H1 (cell line): ENCODE measurements at places on chromosomes 3 and 15. TPM values are rescaled to one million over a fixed set of nuclear protein-coding genes. Genes with fewer than 3 reads are reported as not detected.

The RPP25 gene
- 19.4 and 19.8 TPM in 2 replicates for total RNA-seq

The GP5 gene
- 0.10 and 0.13 TPM in 2 replicates for total RNA-seq

The FEZF2 gene
- total RNA-seq: not detected in 2 replicates

The CCDC54 gene
- total RNA-seq: not detected in 2 replicates

The SPSB4 gene
- total RNA-seq: 17.2 and 18.1 TPM in 2 replicates

The CLRN1 gene
- 0.35 and 0.59 TPM in 2 replicates for total RNA-seq

The SERPINI2 gene
- 0.25 and 0.26 TPM in 2 replicates for total RNA-seq

The WNT7A gene
- not detected in 2 replicates for total RNA-seq

The RPUSD3 gene
- total RNA-seq: 63.8 and 68.4 TPM in 2 replicates

The LMAN1L gene
- not detected in 2 replicates for total RNA-seq

The CSPG4 gene
- 3.0 and 3.2 TPM in 2 replicates for total RNA-seq

The SLC2A2 gene
- not detected in 2 replicates for total RNA-seq

The SLC22A14 gene
- not detected in 2 replicates for total RNA-seq

The HTR3E gene
- total RNA-seq: not detected in 2 replicates

The CLDN16 gene
- total RNA-seq: not detected in 2 replicates

The TMOD2 gene
- total RNA-seq: 4.9 and 6.5 TPM in 2 replicates

The DPPA4 gene
- 734 and 772 TPM in 2 replicates for total RNA-seq

The SEMA3G gene
- 1.5 TPM in 2 replicates for total RNA-seq

The CAMP gene
- total RNA-seq: not detected in 2 replicates

The CRABP1 gene
- 385 and 388 TPM in 2 replicates for total RNA-seq

The POPDC2 gene
- 0.19 and 0.65 TPM in 2 replicates for total RNA-seq

The SLC6A11 gene
- total RNA-seq: 0.78 and 0.88 TPM in 2 replicates

The CFAP20DC gene
- total RNA-seq: 2.0 and 2.8 TPM in 2 replicates

The TRIM42 gene
- total RNA-seq: not detected in 2 replicates

The GOLGA8J gene
- total RNA-seq: not detected in 2 replicates

The CHRD gene
- 0.63 and 0.86 TPM in 2 replicates for total RNA-seq

The TRH gene
- total RNA-seq: not detected in 2 replicates

The SAMD7 gene
- total RNA-seq: not detected in 2 replicates

The CALML4 gene
- 9.3 and 12.5 TPM in 2 replicates for total RNA-seq

The ARNT2 gene
- 13.8 and 14.6 TPM in 2 replicates for total RNA-seq

The FGF12 gene
- total RNA-seq: 13.6 and 16.6 TPM in 2 replicates

The THBS1 gene
- total RNA-seq: 63.3 and 66.7 TPM in 2 replicates

The VPS8 gene
- total RNA-seq: 38.0 and 41.0 TPM in 2 replicates

The PLXNA1 gene
- total RNA-seq: 47.5 and 50.8 TPM in 2 replicates

The GOLGA8G gene
- total RNA-seq: not detected in 2 replicates

The IMPG2 gene
- total RNA-seq: 0.06 and 0.08 TPM in 2 replicates

The STRA6 gene
- total RNA-seq: 7.6 and 9.3 TPM in 2 replicates

The KCNAB1 gene
- total RNA-seq: 2.3 and 2.4 TPM in 2 replicates
